Activated CD8-positive, alpha-beta memory T cell treated with anti-CD3 and anti-CD28 coated beads, Interleukin-2, amount 50 U/mL, for 4 hours (primary cell): ENCODE measurements at places on chromosomes 7 and 10.

GRCh38 chr10:63466144-63466935 is 563 bp upstream of the JMJD1C start:
- peak; percentile 44 for DNase-seq

DNA sequence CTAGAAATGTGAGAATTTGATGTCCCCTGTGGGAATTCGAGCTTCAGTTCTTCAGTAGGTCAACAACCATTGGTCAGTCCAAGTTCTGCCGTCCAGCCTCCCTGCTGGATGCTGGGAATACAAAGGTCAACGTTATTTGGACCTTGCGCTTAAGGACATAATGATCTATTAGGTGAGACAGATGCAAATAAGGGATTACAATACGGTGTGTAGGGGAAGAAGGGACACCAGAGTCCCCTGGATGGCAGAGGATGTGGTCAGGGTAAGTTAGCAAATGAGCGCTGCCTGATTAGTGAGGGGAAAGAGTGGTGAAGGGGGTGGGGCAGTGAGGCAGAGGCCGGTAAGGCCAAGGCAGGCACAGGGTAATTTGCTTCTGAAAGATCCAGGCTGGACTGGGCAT is 16.2 kb downstream of the CCNY start:
- no peak for DNase-seq

- no peak for DNase-seq
Observed at GRCh38 chr10:34252111-34252510, 563.0 kb downstream of the PARD3 start.

GRCh38 chr7:81478664-81479063 is 291.2 kb downstream of the HGF start:
- no peak for DNase-seq

- no peak for DNase-seq
Observed at GRCh38 chr7:27739301-27739908, 557 bp upstream of the TAX1BP1 start.

GRCh38 chr10:17122052-17122451 is 7.6 kb downstream of the CUBN start:
- no peak for DNase-seq

DNA sequence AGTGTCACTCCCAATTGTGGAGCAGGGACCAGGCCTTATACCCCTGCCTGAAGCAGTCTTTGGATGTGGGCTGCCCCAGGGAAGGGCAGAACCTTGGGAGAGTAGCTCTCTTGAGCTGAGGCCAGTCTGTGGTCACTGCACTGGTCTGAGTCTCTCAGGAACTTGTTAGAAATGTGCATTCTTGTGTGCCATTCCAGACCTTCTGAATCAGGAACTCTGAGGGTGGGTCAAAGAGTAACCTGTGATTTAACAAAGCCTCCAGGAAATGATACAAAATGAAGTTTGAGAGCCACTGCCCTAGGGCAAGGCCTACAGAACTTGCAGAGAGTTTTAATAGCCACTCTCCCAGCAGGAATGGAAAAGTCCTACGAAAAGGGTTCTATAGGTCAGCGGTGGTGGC is 68.1 kb downstream of the LYZL1 start:
- no peak for DNase-seq

DNA sequence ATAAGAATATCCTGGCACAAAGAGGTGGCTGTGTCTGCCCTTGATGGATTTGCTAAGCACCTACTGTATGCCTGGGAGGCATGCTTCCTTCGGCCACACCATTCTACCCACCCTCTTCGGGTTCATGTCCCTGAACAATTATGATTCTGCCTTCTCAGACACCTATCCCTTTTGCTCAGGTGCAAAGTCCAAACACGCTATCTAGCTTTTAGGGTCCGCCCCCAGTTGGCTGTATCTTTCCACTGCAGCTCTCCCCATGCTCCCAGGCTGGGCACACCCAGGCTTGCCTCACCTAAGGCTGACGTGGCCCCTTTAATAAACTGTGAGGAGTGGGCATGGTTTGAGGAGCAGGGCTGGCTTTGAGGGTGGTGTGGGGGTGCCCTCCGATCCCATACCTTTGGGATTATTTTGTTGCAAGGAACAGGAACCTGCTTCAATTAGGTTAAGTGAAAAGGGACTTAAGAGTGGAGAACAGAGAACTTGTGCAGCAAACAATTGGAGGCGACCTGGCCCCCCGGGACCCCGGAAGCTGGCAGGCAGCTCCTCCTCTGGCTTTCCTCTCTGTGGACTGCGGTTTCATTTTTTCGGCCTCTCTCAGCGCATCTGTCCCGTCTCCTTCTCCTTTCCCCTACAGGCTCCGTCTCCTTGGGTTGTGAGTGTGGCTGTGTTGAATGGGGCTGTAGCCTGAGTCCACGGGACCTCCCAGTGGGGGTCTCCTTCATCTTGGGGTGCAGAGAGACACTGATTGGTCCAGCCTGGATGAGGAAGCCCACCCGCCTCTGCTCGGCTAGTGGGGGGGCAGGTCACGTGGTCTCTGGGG is 3.8 kb downstream of the CLIP2 start:
- no peak for DNase-seq

- DNase-seq, result no peak
Observed at GRCh38 chr10:128274938-128275337, 148.7 kb upstream of the MKI67 start.

- no peak for DNase-seq
Observed at GRCh38 chr10:3969876-3970666, 185.1 kb upstream of the KLF6 start.

DNA sequence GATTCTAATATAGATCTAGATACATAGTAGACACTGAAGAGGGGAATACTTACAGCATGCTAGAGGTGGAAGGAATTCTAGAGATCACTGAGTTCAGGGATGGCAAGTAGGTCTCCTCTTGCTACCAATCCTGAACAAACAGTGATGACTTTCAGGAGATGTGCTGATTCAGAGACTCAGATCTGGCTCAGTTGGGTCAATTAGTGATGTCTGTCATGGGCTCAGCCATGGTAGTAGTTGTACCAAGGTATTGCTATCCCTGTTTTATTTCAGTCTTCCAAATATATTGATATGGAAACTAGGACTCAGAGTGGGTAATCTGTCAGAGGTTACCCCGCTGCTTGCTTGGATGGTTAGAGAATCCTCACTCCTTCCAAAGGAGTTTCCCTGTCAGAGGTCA is 38.5 kb downstream of the UNC5B start:
- no peak for DNase-seq

GRCh38 chr10:57867241-57867640 is 400.5 kb downstream of the IPMK start:
- no peak for DNase-seq

GRCh38 chr7:140176122-140176701 is 571 bp downstream of the KDM7A start:
- DNase-seq, result no peak

DNA sequence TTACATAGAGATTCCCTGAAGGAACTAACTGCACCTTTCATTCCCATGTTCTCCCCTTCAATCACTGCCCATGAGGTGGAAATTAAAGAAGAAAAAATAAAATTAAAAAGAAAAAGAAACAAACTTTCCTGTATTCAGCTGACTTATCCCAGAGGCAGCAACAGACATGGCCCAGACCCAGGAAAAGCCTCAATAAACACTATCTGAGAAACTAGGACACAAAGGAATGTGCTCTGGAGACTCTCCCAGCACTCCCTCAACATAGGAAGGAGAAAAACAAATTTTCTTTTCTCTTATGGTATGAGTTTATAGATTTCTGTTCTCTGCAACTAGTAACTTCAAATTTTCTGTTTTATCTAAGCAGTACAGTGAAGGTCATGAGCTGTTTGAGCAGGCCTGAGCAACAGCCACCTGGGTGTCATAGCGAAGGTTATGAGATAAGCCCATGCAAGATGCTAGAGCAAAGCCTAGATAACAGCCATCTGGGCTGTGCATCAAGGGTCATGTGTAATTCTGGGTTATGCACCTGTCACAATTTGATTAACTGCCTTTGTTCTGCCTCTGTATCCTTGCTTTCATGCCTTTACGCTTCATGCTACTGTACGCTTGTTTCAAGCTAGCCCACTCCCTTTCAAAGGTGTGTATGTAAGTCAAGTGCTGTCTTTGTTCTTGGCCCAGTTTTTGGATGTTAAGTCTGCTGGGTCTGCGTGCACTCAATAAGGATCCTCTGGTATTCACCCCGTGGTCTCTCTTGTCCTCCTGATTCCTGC is 11.0 kb upstream of the OR6B1 start:
- DNase-seq, result no peak

- no peak for DNase-seq
Observed at GRCh38 chr10:12073526-12073925, 4.8 kb downstream of the DHTKD1 start.

- DNase-seq, result no peak
Observed at GRCh38 chr10:109616359-109616980, 306.8 kb downstream of the XPNPEP1 start.

- no peak for DNase-seq
Observed at GRCh38 chr10:101512738-101513137, 75.3 kb downstream of the POLL start.

- DNase-seq, result no peak
Observed at GRCh38 chr7:36606976-36607720, 117.1 kb downstream of the AOAH start.

GRCh38 chr7:120658516-120658915 is 199.4 kb downstream of the TSPAN12 start:
- no peak for DNase-seq
